ENCODE measurements at places on chromosomes 3 and 15.

- no peak for DNase-seq
These were observed 95.4 kb downstream of the MYLK start for GRCh38 chr3:123788710-123789109.

DNA sequence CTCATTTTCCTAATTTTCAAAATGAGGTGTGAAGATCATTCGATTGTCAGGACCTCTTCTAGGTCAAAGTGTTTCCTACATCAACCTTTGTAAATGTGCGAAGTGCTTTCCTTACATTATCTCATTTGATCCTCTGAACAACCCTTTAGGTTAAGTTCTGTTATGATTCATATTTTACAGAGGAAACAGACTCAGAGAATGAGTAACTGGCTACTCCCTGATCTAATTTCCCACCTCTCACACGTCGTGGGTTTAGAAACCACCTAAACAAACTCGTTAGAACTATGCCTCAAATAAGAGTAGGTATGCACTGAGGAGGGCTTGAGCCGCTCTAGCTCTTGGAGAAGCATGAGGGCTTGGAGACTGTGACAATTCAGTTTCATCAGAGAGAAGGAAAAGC, 148.6 kb downstream of the CD47 start:
- no peak for DNase-seq

- DNase-seq = no peak
These were observed 104.5 kb downstream of the NLGN1 start for GRCh38 chr3:173501931-173502489.

- no peak for DNase-seq
These were observed 33.3 kb downstream of the PCSK6 start for GRCh38 chr15:101456057-101456739.

GRCh38 chr3:129577925-129578786, 28.3 kb downstream of the PLXND1 start:
- DNase-seq = no peak

GRCh38 chr3:198080521-198081384, 120.7 kb downstream of the LMLN start:
- DNase-seq = peak; percentile 69

DNA sequence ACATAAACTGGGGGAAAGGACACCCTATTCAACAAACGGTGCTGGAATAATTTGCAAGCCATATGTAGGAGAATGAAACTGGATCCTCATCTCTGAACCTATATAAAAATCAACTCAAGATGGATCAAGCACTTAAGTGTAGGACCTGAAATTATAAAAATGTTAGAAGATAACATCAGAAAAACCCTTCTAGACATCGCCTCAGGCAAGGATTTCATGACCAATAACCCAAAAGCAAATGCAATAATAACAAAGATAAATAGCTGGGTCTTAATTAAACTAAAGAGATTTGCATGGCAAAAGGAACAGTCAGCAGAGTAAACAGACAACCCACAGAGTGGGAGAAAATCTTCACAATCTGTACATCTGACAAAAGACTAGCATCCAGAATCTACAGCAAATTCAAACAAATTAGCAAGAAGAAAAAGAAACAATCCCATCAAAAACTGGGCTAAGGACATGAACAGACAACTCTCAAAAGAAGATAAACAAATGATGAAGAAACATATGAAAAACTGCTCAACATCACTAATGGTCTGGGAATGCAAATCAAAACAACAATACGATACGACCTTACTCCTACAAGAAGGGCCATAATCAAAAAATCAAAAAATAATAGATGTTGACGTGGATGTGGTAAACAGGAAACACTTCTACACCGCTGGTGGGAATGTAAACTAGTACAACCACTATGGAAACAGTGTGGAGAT, 408.7 kb downstream of the CNTN6 start:
- DNase-seq = no peak

DNA sequence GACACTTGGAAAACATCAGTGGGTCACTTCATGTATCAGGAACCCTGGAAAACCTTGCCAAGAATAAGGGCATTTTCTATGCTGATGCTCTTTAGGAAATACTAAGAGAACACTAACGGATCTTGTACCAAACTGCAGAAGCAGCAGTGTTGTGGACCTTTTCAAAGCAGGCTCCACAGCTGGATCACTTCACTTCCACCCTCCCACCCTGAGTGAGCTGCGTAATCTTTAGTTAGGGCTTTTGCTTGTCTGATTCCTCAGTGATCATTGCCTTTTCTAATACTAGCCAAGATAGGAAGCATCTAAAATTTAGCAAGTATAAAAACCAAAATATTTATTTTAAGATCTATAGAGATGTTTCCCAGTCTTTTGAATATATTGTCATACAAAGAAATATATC, 229.0 kb downstream of the EPHA6 start:
- no peak for DNase-seq

DNA sequence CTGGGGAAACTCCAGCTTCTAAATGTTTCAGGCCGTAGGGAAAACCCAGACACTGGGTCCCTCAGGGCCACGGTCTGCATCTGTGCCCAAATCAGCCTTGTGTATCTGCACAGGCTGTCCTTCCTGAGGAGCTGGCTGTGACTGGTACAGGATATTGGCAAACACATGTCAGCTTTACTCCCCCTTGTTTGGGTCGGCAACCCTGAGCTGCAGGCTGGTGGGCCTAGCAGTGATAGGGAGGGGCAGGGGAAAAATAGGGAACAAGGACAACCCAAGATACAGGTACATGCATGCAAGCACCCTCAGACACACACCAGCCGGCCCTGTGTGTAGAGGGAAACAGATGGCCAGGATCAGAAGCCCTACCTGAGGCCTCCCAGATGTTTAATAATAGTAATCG, 28.7 kb upstream of the HCN4 start:
- no peak for DNase-seq

GRCh38 chr15:44788748-44789147, 52.4 kb downstream of the TRIM69 start:
- DNase-seq = no peak

- no peak for DNase-seq
These were observed 1.8 kb downstream of the STAG1 start for GRCh38 chr3:136750209-136750896.

All from left ventricle myocardium inferior (tissue), 1 donor.